ENCODE measurements at places on chromosomes 12 and 14.
A peak's percentile ranks its signal among the peaks of the same experiment; 100 is the strongest.

GRCh38 chr12:57214398-57214781 lies 2.2 kb upstream of the NXPH4 start:
- DNase-seq = peak; percentile 79

DNA sequence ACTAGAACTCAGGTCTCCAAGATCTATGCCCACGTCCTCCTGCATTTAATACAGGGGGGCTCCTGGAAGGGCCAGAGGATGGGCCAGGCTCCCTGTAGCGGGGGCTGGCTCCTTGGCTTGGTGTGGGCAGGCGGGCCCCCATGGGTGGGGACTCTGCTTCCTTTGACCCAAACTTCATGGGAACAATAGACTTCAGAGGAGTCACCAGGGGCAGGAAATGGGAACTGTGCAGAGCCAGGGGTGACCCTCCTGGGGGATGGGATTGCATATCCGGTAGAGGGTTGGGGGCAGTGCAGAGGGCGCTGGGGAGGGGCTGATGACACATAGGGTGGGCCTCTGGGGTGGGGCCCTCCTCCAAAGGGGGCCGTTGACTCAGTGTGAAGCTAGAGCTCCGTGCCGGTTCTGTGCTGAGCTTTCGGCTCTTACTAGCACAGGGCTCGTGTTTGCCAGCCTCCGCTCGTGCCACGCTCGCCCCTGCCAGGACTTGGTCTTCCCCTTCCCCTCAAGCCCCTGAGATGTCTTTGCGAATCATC lies 4.6 kb downstream of the TEAD4 start:
- DNase-seq = no peak

- no peak for DNase-seq
Observed at GRCh38 chr14:99645545-99646505, 896 bp downstream of the HHIPL1 start.

GRCh38 chr12:90280033-90280432 lies 571.4 kb upstream of the ATP2B1 start:
- no peak for DNase-seq

DNA sequence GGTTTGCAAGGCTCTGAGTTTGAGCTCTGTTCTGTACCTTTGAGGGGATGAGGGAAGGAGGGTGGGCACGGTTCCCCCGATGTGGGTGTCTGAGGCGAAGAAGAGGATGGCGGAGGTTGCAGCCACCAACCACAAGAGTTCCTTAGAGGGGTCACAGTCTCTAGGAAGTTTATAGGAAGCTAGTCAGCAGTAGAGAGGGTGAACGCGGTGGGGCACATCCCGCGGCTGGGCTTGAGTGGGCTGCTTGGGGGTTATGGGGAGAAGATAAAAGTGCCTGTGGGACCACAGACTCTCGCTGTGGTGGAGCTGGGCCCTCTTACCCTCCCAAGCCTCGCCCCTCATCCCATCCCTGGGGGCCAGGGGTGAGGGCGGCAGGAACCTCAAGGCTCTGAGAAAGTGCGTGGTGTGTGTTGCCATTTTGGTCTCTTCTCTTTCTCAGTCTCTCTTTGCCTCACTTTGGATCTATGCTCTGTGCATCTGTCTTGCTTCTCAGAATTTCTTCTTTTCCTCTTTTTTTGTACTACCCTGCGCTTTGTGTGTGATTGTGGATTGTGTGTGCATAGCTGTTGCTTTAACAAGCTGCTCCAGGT lies 2.7 kb downstream of the CD4 start:
- DNase-seq = no peak

DNA sequence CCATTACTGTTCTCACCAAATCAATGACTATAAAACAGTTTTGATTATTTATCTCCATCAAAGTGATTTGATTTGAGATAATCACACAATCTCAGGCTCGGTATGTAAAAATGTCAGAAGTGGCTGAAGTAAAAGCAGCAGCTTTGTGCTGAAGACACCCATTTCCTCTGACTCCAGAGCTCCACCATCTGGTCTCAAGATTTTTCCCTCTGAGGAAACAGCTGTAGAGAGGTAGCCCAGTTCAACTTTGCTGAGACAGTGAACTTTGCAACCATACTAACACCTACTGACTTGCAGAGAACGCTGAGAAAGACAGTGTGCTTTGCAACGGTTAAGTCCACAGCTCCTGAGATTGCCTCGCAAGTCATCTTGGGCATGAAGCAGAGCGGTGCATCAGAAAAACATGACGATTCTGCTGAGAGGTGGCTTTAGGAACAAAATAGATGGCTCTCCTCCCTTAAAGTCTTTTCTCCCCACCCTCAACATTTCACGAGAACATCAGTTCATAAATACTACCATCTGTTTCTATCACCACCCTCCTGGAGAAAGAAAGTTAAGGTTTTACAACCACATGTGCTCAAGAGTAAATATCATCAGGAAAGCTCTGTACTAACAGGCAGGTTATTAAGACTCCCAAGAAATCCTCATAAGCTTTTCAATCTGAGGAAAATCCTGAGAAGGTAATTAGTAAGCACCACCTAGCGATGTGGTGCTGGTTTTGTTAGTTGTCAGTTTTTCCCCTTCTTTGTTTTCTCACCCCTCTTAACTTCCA lies 34.8 kb downstream of the HIGD1C start:
- no peak for DNase-seq

DNA sequence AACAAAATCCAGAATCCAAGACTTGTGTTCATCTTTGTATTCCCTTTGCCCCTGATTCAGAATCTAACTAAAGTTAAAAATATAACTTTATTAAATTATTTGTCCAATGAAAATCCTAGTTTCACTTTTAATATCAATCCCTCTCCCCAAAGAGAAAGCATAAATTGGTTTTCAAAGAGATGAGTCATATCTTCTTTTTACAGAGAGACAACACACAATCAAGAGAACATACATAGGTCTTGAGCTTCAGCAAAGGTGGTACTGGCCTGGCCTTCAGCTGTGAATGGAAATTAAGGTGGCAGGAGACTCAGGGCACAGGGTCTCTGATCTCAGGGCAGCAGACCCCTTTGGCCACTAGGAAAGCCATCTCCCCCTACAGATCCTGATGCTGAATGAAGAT lies 4.3 kb upstream of the ASCL1 start:
- no peak for DNase-seq

- DNase-seq = peak; percentile 38
Observed at GRCh38 chr14:92690171-92691011, 58.0 kb downstream of the LGMN start.

DNA sequence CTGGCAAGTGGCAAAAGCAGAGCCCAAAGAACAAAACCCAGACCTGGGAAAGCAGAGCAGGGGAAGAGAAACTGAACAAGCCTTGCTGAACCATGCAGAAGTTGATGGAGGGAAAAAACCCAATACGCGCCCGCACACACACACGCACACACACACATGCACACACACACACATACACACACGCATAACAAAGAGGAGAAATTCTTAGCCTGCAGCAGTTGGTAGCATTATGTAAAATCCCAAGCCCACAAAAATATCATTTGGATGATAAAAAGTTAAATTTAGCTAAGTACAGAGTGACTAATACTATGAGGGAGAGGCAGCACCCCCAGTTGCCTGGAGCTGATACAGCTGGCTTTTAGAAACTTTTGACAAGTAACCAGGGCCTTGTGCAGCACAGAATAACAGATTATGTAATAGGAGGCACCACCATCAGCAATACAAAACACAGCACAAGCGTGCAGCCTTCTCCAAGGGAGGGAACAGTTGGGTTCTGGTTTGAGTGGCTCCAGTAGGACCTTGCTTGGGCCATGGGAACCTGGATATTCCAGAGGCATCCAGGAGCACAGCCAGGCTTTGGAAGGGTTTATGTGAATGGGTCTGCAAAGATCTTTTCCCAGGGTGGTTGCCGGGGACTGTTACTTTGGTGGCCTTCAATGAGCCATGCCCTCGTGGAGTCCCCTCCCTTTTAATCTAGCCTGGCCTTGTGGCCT lies 35.3 kb downstream of the PITPNM2 start:
- DNase-seq = no peak

GRCh38 chr12:128463881-128464280 lies 196.9 kb downstream of the TMEM132C start:
- no peak for DNase-seq

DNA sequence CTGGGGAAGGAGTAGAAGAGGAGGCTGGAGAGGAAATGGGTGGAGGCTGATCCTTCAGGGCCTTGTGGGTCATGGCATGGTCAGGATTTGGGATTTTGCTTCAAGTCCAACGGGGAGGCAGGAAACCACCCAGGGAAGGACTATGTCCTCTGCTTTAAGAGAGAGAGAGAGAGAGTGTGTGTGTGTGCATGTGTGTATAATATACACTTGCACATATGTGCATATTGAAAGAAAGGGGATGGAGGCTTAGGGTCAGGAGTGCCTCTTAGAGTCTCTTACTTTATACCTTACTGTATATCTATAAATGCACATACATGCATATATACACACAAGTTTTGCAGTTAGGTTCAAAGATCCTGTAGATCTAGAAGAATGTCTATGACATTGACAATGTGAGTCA lies 94.8 kb downstream of the RGS6 start:
- no peak for DNase-seq

DNA sequence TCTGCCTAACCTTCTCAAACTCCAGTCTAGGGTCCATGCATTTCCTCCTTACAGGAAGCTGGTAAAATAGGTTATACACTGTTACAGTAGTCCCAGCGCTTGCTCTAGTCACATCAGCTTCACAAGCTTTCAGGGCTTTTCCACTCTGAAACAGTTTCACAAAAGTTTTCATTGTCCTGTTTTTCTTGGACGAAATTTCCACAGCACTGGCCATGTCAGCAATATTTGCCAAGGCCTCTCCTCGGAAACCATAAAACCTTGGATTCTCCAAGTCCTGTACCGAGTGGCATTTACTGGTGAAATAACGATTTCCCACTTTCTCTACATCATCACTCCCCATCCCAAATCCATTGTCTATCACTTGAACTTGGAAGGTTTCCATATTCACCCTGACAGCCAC lies 2.1 kb downstream of the MLH3 start:
- no peak for DNase-seq

DNA sequence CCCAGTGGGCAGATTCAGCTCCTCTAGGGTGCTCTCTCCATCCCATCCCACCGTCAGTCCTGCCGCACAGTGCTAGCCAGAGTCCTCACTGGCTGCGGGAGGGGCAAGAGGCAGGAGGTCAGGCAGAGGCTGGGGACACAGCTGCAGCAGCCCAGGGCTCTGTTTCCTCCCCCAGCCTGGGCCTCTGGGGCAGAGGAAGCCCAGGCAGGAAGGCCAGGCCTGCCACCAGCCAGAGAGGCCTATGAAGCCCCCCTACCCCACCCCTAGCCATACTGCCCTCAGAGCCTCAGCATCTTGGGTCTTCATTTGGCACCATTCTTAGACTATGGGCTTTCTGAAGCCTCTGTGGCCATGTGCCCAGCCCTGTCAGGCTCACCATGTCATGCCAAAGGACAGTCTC lies 3.4 kb downstream of the ACVRL1 start:
- DNase-seq = no peak

GRCh38 chr14:23365036-23365731 lies at the start of gene EFS:
EFS (minus strand) TSS chr14:23365172; CDS start chr14:23365025, 147 bp downstream.
- peak; percentile 50 for DNase-seq

- DNase-seq = no peak
Observed at GRCh38 chr12:89546151-89546550, 20.3 kb upstream of the POC1B start.

DNA sequence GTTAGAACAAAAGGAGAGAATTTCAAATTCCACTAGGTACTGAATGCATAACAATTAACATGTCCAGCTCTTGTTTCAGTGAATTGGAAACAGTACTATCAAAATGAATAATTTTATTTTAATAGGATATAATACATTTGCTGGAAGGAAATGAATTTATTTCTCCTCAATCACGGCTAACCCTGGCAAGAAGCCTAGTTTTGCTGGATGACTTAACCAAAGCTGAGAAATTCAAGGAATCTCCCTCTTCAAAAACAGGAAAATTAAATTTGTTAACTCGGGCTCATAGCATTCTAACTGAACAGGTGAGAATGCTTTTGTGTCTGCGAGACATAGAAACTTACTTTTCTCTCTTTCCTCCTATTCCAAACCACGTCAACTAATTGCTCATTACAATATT lies 163.5 kb upstream of the NEDD1 start:
- no peak for DNase-seq

- DNase-seq = no peak
Observed at GRCh38 chr12:1318327-1319031, 275.9 kb downstream of the FBXL14 start.

DNA sequence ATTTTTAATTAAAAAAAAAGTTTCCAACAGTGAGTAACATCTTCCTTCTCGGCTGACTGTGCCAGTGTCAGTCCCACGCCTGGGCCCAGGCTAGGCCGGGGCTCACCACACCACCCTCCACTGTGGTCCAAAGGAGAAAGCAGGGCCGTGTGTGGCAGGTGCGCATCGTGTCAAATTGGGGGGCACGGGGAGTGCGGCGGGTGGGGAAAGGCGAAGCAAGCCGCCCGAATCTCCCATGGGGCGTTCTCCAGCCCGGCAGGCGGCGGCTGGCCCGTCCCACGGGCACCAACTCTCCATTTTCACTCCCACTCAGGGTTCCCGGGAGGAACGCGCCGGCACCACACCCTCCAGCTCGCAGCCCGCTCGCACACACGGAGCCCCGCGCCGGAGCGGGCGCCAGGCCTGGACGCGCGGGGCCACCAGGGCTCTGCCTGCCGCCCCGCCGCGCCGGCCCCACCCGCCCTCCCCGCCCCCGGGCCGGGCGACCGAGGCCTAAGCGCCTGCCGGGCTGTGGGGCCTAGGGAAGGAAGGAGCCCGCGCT lies 604 bp downstream of the EEA1 start:
- DNase-seq = no peak

- no peak for DNase-seq
Observed at GRCh38 chr14:69139743-69140142, 13.2 kb downstream of the DCAF5 start.

DNA sequence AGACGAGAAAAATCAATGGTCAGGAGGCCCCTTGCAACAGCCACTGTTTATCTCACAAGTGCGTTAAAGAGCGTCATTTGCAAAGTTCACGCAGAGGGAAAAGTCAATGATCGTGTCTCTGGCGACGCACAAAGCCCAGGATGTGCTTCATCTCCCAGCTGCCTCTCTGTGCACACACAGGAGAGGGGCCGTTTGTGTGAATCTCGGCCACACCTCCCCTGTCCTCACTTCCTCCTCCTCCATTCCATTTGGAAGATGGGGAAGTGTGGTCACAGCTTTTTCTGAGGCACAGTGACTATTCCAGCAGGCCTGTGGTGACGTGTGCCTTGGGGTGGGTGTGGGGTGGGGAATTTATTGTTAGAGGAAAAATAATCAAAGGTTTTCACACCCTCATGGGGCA lies 90.4 kb downstream of the RBM19 start:
- no peak for DNase-seq

DNA sequence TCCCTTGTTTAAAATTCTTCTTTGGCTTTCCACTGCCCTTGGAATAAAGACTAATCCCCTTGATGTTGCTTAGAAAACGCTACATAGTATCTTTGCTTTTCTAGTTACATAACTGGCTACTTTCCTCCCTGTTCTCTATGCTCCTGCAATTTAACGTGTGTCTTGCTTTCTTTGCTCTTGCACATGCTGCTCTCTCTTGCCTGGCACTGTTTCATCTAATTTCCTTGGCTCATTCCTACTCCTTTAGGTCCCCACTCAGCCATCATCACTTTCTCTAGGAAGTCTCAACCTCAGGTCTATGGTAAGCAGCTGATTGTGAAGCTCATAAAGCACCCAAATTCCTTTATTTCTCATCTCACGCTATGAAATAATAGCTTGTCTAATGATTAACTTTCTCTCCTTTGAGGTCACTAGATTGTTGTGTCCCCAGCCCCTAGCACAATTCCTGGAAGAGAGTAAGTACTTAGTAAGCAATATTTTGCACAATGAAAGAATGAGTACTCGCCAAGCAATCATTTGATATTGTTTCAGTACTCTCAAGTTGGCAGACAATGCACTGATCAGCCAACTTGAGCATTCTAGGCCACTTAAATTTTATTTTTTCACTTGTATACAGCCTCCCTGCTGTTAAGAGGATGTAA lies 3.3 kb downstream of the ALDH6A1 start:
- DNase-seq = no peak

All from glutamatergic neuron (in vitro differentiated cells).